ENCODE measurements at places on chromosomes 12 and 14. TPM values are rescaled to one million over a fixed set of nuclear protein-coding genes. Genes with fewer than 3 reads are reported as not detected.
A peak's percentile ranks its signal among the peaks of the same experiment; 100 is the strongest.

GRCh38 chr14:105389534-105389933 lies 8.8 kb upstream of the TEX22 start:
- DNase-seq, result peak; percentile 48

DNA sequence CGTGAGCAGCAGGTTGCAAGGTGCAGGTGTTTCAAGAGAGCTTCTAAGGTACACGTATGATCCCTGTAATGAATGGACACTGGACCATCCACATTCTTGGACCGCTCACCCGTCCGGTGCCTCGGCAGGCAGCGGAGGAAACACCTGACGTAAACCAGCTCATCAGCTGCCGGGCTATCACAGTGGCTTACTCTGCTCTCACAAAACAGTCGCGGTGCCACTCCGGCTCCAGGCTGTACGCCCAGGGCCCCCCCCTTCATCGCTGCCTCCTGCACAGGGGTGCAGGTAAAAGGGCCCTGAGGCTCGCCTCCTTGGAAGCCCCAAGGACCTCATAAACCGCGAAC lies 436 bp downstream of the VPS33A start:
- DNase-seq, result no peak

GRCh38 chr12:49689785-49690184 lies 17.4 kb downstream of the FMNL3 start:
- no peak for DNase-seq

DNA sequence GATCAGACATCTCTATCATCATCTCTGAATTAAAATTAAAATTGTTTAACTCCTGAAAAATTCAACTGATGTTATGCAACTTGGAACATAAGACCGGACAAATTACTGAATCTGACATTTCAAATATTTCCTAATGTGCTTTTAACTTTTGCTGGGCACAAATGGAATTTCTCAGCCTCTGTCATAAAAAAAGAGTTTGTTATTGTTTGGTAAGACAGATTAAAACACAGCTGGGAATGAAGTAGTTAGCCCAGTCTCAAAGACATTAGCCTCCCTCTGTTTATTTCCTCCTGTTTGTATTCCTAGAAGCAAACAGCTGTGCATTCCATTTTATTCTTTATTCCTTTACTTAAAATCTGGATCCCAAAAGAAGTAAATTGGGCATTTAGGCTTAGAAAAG lies 29.4 kb downstream of the PLEKHA5 start:
- DNase-seq, result no peak

GRCh38 chr12:124842073-124842749 lies 21.5 kb downstream of the SCARB1 start:
- DNase-seq, result peak; percentile 65

DNA sequence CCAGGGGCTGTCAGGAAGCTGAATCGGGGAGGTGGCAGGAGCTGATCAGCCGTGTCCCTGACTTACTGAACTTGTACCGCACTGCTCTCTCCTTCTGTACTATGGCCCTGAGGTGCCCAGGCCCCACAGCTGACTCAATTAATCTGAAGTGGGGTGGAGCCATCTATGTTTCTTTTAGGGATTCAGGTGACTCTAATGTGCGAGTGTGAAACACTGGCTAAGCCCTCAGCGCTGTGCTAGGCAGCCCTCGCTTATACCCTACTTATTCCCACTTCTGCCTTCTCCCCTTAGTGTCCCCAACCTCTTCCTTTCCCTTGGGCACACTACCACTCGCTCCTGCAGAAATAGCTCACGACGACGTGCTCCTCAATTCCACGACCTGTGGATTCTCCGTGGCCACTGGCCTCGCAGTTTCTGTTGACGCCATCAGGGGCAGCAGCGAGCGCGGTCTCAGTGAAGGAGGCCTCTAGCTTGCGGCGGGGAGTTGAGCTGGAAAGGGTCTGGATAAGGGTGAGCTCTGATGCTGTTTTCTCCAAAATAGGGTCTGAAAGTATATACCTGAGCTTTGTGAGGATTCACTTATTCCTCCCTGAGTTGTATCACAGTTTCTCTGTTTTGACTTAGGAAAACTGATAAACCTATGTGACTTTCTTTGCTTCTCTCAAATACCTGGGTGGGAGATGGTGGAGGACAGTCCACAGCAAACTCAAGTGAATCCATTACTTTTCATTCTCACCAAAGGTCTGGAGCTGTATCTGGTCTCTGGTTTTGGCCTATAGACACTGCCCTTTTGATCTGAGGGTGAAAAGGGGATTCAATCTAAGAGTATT lies 167.6 kb downstream of the SLC41A2 start:
- no peak for DNase-seq

GRCh38 chr12:31524791-31525495 lies 66.0 kb downstream of the DENND5B start:
- no peak for DNase-seq

- DNase-seq, result no peak
These were observed 146.5 kb downstream of the PIWIL1 start for GRCh38 chr12:130484221-130484620.

DNA sequence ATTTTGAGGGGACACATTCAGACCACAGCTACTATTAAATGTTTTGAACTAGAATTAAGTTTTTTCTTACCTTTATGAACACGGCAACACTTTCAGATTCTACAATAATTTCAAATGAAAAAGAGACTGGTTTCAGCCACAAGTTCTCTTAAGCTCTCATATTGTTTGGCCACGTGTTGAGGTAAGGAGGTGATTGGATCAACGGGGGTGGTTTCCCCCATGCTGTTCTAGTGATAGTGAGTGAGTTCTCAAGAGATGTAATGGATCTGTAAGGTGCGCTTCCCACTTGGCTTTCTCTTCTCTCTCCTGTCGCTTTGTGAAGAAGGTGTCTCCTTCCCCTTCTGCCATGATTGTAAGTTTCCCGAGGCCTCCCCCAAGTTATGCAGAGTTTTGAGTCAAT lies 48.9 kb upstream of the DYRK2 start:
- no peak for DNase-seq

DNA sequence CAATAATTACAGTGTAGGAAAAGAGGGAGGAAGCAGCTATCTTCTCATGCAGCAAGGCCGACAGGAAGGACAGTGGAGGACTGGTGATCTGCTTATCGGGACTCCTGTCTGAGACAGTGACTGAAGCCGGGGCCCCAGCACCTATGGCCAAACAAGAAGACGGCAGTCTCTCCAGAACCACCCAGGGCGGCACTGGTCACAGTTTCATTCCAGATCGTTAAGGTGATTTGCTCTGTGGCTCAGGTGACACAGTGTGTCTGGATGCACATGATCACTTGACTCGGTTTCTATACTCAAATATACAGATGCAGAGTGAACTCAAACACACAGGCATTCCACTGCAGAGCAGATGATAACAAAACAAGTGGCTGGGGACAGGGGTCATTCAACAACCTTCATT lies 52.1 kb upstream of the CORO1C start:
- DNase-seq, result no peak

DNA sequence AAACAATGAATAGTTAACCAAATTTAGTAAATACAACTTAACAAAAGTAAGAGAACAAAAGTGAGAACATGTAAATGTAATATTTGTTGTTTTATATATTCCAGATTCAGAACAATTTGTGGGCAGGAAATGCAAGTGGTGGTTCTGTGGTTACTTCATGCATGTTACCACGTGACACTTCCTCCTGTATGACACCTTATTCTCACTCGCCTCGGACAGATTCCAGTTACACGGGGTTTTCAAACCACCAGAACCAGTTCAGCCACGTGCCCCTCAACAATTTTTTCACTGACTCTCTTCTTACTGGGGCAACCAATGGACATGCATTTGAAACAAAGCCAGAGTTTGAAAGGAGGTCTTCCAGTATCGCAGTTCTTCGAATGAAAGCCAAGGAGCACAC lies 21.0 kb downstream of the ALX1 start:
- no peak for DNase-seq

DNA sequence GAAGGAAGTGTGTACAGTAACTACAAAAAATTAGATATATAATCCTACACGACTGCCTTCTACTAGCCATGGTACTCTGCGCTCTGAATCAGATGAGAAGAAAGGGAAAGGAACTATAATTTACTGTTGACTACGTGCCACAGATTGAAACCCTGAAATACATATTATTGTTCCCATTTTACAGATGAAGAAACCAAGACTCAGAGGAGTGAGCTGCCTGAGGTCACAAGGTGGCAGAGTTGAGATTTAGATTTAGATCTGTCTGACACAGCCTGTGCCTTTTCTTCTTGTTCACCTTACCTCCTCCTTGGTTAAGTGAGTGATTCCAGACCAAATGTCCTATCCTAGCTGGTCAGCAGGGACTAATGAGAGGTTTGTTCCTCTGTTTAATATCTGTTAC lies 61.6 kb upstream of the OR4E1 start:
- DNase-seq, result no peak

Gene FAM222A
- total RNA-seq, result 0.36 TPM

Gene BMP4
- total RNA-seq, result 6.8 TPM

Gene SLC5A8
- not detected for total RNA-seq

Gene SERPINA3
- 5.1 TPM for total RNA-seq

Data from osteoblast (primary cell).